ENCODE measurements at places on chromosomes 16 and 17. TPM values are rescaled to one million over a fixed set of nuclear protein-coding genes. Genes with fewer than 3 reads are reported as not detected.

DNA sequence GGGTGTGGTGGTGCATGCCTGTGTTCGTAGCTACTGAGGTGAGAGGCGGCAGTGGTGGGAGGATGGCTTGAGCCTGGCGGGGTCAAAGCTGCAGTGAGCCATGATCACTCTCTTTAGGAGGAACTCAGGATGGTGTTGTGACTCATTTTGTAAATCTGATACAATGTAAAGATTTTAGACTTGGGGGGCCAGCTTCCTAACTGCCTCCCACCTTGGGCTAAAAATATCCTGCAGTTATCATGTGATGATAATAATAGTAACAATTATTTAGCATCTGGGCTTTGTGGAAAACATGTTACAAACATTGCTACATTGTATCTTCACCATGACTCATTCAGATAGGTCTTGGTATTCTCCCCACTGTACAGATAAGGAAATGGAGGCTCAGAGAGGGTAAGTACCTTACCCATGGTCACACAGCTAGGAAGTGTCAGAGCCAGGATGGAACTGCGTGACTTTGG, 7.4 kb downstream of the CTNS start:
- no peak for DNase-seq

DNA sequence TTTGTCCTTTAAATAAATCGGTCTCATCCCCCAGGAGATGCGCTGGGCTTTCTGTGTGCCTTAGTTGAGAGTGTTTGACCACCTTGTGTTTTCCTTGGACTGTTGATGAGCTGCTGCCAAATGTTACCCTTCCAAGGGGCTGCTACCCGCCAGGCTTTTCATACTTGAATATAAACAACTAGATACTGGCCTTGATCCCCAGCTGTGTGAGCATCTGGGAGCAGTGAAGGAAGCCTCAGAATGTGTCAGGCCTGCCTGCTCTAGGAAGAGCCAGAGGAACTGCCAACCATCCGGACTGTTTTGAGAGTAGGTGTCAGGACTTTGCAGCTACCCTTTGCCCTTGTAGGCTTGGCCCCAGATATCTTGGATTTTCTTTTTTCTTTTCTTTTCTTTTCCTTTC, 57.8 kb downstream of the LDHD start:
- no peak for DNase-seq

GRCh38 chr17:49850772-49851386, 3.0 kb upstream of the TAC4 start:
- no peak for DNase-seq

GRCh38 chr16:86261379-86261778, 248.9 kb upstream of the FOXF1 start:
- DNase-seq: no peak

GRCh38 chr17:45979137-45979536, 19.9 kb upstream of the STH start:
- DNase-seq: no peak

DNA sequence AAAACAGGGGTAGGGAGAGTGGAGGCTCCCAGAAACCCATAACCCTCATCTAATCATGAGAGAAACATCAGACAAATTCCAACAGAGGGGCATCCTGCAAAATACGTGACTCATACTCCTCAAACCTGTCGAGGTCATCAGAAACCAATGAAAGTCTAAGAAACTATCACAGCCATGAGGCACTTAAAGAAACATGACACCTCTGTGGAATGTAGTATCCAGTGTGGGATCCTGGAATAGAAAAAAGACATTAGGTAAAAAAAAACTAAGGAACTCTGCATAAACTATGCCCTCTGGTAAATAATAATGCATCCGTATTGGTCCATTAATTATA, 16.4 kb downstream of the CDH5 start:
- DNase-seq: no peak

GRCh38 chr17:30824356-30825145, at the start of gene CRLF3:
TSS of gene CRLF3 (minus strand) at chr17:30824692. CDS start at chr17:30824651, 41 bp downstream.
- peak; percentile 96 for DNase-seq

GRCh38 chr16:57624806-57625500, 3.5 kb upstream of the ADGRG1 start:
- DNase-seq: no peak

DNA sequence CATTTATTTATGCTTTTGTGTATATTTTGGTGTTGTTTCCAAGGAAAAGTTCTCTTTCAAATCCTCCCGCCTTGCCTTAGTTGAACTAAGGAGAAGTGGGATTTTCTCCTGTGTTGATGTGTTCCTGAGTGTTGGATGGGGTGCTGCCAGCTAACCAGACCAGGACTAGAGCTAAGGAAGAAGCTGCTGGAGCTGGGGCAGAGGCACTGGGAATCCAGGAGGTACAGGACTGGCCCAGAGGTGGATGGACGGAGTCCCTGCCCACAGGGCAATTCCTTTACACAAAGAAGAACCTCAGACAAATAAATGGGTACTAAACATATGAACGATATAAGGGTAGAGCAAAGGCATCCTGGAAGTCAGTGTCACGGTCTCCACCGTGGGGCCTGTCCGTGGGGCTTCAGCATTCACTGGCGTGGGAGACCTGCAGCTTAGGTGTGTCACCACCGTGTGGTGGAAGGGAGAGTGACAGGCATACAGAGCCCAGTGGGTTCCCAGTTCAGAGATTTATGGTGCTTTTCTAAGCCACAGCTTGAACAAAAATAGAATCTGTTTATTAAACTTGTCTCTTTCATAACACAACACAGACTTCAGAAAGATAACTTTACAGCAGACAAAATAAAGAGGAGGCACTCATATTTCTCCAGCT, 270.7 kb downstream of the NTN1 start:
- DNase-seq: no peak

- no peak for DNase-seq
Observed at GRCh38 chr17:80769936-80770625, 221.6 kb upstream of the CHMP6 start.

DNA sequence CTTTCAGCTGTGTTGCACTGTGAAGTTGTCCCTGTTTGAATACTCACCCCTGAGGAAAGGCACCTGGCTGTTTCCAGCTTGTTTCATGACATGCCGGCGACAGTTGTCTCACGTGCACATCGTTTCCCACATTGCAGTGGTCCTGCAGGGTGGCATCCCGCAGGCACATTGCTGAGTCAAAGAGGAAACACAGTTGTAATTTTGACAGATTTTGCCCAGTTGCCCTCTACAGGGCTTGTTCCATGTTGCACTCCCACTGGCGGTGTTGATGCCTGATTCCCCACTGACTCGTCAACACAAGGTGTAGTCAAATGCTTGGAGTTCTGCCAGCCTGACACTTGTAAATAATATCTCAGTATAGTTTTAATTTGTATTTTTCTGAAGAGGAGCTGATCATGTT, 23.8 kb downstream of the EPN2 start:
- no peak for DNase-seq

DNA sequence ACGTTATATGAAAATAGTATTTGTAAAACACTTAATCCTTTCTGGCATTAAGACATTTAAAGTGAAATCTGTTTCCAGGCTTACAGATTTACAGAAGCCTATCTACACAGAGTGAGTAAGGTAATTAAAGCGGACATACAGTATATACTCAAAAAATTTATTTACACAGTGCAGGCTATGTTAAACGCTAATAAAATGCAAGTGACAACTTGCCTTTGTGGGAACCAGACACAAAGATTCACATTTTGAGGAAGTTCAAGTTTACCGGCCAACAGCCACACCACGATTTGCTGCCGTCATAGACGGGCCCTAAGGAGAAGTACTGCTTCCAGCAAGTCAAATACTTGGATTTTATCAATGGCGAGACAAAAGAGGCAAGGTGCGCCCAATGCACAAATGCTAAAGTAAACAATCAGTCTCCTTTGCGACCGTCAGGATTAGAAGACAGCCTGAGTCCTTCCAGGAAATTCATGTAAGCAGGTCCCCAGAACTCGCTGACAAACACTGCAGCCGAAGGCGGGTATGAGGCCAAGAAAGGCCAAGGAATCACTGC, 801 bp downstream of the VPS35 start:
- no peak for DNase-seq

GRCh38 chr16:11350921-11351335, 5.7 kb downstream of the RMI2 start:
- DNase-seq: peak; percentile 87

DNA sequence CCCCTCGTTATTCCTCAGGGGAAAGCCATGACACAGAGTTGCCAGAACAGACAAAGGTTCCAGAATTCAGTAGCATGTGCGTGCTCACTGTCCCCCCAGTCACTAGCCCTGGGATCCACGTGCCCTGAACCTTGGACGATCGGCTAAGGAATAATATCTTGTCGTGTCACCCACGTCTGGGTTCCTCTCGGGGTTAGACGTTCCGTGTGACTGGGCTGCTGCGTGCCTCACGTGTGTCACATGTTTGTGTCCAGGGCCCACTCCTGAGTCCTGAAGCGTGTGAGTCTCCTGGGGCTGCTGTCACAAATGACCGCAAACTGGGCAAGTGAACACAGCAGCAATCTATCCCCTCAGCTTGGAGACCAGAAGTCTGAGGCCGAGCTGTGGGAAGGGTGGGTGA, 12.4 kb upstream of the ZNF469 start:
- no peak for DNase-seq

GRCh38 chr17:7292729-7293128, 1.7 kb downstream of the YBX2 start:
- DNase-seq: no peak

- DNase-seq: peak; percentile 97
Observed at GRCh38 chr16:2682209-2683021, at the start of gene KCTD5. TSS of gene KCTD5 (plus strand) at chr16:2682523. CDS start at chr16:2682549, 26 bp downstream.

DNA sequence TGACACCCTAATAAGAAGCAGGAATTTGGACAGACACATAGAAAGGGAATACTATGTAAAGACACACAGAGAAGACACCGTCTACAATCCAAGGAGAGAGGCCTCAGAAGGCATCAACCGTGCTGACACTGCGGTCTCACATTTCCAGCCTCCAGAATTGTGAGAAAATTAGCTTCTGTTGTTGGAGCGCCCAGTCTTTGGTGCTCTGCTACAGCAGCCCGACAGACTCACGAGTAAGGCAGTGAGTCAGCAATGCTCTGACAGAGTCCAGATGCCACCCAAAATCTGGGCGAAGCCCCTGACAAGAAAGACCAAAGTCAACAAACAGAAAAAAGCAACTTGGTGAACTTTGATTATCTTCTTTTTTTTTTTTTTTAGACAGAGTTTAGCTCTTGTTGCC, 32.5 kb upstream of the RAI1 start:
- DNase-seq: no peak

DNA sequence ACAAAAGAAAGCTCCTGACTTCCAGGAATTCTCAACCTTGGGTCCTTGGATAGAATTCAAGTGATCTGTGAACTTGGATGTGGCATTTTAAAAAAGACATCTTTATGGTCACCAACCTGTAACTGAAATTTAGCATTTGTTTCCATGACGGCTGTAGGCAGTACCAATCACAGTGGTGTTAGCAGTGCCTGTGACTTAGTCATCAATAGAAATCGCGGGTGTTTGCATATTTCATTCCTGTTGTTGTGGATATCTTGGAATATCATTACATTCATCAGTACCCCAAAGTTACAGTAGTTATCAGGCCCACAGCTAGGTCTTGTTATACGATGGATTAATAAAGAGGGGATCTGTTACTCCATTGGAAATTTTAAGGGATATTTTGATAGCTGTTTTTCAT, 81.6 kb downstream of the CMIP start:
- DNase-seq: no peak

DNA sequence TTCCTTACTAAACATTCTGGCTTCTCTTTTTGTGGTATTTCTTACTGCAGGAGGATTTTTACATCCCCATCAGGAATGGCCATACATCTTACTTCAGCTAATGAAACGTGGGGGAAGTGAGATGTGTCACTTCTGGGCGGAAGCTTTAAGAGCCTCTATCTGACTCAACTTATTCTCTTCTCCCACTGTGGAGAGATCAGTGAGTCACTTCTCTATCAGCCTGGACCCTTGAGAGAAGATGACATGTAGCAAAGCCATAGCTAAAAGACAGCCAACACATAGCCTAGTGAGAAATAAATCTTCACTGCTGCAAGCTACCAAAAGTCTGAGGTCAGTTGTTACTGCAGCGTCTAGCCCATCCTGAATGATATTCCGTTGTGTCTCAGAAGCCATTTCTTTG, 1066.7 kb upstream of the RBFOX1 start:
- DNase-seq: no peak

DNA sequence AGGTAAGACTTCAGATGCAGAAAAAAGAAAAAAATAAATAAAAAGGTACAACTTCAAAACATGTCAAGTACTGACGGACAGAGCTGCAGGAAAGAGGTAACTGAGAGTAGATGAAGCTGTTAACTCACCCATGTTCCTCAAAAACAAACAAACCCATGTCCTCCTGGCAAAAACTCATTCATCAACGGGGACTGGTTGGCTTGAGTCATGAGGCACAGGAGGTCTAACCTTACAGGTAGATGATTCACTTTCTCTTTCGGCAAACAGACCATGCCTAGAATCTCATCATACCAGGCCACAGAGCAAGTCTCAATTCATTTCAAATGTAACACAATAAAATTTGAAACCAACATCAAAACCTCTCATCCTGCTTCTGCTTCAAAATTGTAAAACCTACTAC, 12.3 kb upstream of the FASN start:
- DNase-seq: no peak

DNA sequence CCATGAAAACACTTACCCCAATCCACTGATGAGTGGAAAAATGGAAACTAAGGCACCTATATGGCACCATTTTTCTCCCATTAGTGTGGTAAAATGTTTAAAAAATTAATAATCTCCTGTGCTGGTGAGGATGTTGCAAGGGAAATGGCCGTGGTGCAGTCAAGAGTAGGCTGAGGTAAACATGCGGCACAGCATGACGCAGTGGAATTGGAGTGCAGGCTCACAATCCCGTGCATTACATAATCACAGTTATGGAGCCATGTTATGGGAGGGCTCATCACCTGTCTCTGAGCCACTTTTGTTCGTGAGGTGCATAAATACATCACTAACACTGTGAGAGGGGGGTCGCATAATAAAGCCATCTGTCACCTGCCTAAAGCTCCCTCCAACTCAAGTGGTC, 164.4 kb upstream of the XYLT1 start:
- DNase-seq: no peak

GRCh38 chr17:80352991-80353665, 61.8 kb upstream of the ENDOV start:
- DNase-seq: no peak

NOL3 gene
- 35.3 TPM for polyA plus RNA-seq

CHST5 gene
- 0.28 TPM for polyA plus RNA-seq

CDH13 gene
- 4.8 TPM for polyA plus RNA-seq

NPW gene
- not detected for polyA plus RNA-seq

HES7 gene
- polyA plus RNA-seq: not detected

MPP2 gene
- polyA plus RNA-seq: 2.7 TPM

NOG gene
- polyA plus RNA-seq: 0.34 TPM

All from kidney (tissue), 22 donors.